ENCODE measurements at places on chromosomes 16 and 17.

DNA sequence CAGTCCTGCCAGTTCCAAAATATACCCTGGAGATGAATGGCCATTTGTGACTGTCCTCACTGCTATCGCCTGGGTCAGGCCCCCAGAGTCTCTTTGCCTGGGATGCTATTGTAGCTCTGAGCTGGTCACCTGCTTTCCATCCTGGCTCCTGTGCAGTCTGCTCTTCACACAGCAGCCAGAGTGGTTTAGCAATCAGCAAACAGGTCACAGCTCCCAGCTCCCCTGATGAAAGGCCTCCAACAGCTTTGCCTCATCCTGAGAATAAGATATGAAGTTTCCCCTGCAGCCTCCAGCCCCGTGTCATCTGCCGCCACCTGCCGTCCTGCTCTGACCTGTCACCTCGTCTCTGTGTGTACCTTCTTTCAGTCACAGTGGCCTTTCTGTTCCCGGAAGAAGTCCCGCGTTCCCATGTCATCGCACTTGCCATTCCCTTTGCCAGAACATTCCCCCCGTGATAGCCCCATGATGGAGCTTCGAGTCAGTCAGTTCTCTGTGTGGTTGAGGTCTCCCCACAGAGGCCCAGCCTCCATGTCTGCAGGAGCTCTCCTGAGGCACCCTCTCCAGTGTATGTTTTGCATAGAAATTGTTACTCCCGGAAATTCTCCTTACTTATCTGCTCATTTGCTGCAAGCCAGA, 281.5 kb downstream of the SNX29 start:
- no peak for DNase-seq

DNA sequence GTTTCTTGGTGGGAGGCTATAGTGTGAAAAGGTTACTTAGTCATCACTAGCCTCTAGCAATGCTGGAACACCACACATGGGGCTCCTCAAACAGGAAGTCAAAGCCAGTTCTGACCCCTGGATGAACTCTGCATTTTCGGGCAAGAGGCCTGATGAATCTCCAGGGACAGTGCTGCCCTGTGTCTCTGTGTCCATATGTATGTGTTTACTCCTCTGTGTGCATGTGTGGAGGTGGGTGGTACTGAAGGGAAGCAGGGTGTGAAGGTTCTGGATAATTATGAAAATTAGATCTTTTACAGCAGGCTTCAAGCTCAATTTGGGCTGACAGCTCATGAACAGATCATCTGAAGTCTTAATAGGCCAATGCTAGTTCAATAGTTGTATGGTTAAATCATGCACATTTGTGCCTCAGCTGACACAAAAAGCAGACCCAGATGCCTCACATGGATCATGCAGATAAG, 133.6 kb downstream of the SNX11 start:
- peak; percentile 87 for DNase-seq

- DNase-seq: no peak
Measured at GRCh38 chr17:45406107-45406506, 26.6 kb downstream of the ARHGAP27 start.

- no peak for DNase-seq
Measured at GRCh38 chr16:30901201-30902028, 5.0 kb downstream of the CTF1 start.

GRCh38 chr17:62882284-62882683, 74.2 kb upstream of the MARCHF10 start:
- no peak for DNase-seq

DNA sequence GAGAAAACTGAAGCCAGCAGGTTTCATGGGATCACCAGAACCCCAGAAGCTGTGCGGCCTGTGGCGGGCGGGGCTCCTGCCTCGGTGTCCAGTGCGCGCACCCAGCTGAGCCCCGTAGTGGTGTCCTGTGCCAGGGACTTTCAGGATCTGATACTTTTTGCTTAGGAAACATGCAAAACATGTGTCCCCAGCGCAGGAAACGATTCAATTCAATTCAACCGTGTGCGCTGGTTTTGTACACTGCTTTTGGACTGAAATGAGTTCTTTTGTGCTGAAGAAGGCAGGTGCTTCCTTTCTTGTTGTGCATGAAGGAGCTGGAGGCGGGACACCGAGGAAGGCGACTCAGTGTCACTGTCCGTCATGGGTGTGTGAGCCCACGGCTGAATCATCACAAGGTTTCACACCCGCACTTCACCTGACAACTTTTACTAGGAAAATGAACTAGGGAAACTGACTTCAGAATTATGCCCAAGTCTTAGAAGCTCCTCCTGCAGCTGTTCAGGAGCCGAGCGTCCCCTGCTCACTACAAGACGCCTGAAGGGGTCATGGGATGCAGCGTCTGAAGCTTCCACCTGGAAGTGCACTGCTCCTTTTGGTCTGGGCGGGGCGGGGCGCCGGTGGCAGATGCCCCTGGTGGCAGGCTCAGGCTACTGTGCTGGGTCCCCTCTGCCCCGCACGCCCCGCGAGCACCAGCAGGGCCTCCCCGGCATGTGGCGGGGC, 31.4 kb upstream of the ZNF750 start:
- DNase-seq: peak; percentile 4

GRCh38 chr17:17685775-17686291, 4.6 kb downstream of the RAI1 start:
- peak; percentile 70 for DNase-seq

- no peak for DNase-seq
Measured at GRCh38 chr16:79563921-79564320, 36.6 kb downstream of the MAF start.

DNA sequence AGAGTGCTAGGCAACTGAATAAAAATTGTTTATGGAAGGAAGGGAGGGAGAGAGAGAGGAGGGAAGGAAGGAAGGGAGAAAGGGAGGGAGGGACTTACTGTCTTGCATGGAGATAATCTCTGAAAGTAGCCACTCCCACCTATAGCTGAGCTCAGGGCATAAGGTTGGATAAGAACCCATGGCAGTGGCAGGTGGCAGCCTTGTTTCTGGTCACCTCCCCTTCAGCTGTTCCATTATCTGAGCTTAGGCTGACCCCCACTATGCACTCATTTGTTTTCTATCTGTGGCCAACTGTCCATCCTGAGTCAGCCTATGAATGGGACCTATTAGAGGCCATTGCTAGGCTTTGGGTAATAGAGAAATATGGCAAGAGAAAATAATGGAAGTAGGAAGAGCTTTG, 25.3 kb upstream of the MTMR4 start:
- no peak for DNase-seq

DNA sequence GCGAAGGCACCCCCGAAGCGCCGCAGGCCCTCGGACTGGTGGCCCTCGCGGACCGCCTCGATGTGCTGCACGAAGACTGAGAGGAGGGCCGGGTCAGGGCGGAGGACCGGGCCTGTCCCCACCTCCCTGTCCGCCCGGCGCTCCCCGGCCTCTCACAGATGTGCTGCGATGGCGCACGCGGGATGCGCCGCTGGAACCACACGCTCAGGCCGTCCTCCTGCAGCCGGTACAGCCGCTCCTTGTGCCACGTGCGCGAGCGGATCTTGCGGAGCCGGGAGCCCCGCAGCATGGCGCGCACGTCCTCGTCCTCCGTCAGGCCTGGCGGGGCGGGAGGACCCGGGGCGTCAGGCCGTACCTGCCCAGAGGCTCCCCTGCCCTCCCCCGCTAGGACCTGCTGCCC, 11.3 kb downstream of the PLCD3 start:
- no peak for DNase-seq

DNA sequence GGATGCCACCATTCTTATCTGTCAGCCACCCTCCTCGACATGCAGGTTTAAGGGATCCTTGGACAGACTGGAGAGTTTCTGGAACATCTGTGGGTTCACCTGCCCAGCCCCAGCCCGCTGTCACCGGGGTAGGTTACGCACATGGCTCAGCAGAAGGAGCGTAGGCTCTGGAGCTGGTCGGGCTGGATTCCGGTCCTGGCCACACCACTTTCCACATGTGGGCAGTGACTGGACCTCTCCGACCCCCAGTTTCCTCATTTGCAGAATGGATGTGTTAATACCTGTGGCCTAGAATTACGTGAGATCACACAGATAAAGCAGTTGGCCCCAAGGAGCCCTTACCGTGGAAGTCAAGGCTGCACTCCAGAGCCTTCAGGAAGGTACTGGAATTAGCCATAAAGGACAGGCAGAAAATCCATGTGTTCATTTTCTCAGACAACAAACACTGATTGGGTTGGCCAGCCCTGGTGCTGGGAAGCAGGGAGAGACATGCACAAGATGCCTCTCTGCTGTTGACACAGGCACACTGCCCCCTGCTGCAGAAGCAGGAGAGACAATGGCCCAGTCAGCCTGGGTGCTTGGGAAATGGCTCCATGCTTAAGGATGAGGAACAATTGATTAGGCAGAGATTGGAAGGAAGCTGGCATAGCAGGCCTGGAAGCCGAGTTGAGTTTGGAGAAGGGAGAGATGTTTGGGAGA, 58.8 kb downstream of the SF3B3 start:
- DNase-seq: no peak

DNA sequence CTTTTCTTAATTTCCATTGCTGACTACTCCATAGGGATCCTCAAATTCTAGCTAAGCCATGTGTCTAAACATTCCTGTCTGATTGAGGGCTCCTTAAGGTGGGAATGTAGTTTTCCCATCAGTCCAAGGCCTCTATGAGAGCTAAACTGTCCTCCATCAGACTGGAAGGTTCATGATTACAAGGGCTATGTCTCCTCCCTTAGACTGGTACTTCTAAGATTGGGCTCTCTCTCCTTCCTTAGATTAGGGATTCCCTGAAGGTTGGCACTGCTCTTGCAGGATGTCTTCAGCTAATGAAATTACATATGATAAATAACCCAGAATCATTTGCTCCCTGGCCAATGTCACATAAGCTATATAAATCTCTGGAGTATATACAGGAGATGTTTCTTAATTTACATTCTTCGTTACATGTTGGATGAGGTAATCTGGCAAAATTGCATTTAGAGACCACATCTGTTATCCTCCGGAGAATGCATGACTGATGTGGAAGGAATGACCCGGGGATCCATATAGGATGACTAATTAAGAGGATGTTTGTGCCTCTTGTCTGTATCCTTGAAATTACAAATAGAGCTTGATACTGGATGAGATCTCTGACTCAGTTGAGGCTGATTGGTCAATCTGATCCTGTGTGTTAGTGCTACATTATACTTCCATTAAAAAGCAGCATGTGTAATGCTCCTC, 14.2 kb downstream of the B4GALNT2 start:
- peak; percentile 62 for DNase-seq

DNA sequence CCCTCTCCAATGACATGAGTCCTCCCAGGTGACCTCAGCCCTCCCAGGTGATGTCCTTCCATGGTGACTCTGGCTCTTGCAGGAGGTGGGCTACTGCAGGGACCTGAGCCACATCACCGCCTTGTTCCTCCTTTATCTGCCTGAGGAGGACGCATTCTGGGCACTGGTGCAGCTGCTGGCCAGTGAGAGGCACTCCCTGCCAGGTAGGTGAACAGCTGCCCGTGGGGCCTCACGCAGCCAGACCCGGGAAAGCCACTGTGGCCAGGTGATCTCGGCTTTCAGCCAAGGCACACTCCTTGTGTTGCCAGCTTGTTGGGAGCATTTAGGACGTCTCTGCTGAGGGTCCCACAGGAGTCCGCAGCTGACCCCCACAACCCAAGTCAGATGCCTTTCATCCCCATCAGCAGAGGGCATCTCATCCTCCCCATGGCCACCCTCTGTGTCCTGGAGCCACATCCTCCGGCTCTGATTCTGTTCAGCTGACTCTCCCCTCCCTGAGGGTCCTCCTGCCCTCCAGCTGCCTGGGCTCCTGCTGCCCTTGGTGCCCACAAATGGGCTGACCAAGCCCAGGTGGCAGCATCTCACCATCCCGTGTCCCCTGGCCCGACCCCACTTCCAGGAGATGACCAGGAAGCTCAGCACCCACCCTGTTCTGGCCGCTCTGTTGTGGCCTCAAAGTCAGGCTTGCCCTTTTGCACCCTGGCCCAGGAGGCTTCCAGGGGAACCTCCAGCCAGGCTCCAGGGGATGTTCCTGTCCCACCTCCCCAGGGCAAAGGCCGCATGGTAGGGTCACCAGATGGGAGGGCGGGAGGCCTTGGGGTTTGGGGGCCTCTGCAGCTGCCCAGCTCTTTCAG, 20.1 kb downstream of the USP6 start:
- DNase-seq: no peak

DNA sequence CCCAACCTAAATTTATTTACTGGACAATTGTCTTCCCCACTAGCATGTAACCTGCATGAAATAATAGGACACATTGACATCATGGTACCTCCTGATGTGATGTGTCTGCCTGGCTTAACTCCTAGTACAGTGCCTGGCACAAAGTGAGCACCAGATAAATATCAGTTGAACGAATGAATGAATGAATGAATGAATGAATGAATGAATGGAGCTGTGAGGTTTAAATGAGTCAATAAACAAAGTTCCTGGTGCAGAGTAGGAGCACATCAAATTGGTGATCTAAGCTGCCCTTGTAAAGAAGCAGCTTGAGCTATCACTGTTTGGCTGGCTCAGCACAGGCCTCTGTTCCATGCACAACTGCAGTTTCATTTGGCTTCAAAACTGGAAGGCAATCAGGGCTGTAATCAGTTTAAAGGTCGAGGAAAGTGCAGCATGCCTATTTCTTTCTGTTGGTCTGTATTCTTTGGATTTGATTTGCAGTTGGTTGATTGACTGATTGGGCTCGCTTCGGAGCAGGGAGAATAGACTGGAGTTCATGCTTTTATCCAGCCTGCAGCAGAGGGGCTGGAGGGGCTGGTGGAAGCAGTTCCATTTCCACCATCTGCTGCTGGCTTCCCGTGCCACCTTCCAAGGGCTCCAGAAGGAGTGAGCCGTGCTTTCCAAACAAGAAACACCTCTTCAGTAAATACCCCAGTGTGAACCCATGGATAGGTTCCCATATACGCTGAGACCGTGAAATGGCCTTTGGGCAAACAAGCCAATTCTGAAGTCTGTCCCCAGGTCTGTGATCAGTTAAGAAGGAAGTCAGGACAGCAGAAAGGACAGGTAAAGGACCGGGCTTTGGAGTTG, 54.6 kb downstream of the GPRC5B start:
- no peak for DNase-seq

- no peak for DNase-seq
Measured at GRCh38 chr17:57586742-57587141, 158.4 kb downstream of the CCDC182 start.

DNA sequence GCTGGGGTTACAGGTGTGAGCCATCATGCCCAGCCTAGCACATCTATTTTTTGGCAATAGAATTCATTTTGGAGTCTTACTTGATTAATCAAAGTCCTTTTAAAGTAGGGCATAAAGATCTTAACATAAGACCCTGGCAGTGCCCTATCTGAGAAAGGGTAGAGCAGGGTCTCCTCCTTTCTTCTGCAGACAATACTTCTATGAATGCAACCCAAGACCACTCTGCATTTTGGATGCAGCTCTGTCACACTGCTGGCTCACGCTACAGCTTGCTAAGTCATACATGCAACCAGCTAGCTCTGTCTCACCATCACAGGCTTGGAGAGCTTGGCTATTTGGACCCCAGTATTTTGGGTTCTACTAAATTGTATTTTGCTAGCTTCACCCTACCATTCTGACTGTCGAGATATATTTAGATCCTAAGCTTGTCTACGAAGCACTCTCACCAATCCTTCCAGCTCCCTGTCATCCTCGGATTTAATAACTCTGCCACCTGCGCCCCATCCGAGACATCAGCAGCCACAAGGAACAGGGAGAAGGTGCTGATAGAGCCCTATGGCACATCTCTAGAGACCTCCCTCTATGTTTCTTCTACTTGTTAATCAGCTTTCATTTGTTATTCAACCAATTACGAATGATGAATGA, 45.1 kb downstream of the RBFOX3 start:
- no peak for DNase-seq

GRCh38 chr17:73248532-73248931, 13.1 kb downstream of the CPSF4L start:
- DNase-seq: no peak
